Natural killer cell treated with Interleukin-12 subunit alpha and Interleukin-12 subunit beta and Interleukin-15 and Interleukin-18, amount 100 ng/mL, for 72 hours (primary cell): ENCODE measurements at places on chromosomes 1 and 21.

GRCh38 chr1:202501281-202501680 is 152.8 kb downstream of the PPP1R12B start:
- DNase-seq: no peak

DNA sequence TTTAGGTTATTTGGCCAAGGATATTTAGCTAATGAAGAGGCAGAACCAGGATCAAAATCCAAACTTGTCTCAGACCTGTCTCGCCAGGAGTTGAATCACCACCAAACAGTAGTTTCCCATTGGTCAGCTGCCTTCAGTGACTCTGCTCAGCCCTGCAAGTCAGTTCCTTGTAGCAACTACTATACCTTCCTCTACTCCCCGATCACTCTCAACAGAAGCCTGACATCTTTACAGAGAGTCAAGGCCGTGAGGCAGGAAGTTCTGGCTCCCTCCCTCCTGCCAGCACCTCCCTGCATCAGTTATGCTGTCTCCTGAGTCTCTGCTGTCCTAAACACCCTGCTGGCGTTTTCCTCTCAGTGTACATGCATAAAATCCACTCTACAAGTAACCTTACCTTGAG is 13.2 kb downstream of the PSMD4 start:
- DNase-seq: no peak

DNA sequence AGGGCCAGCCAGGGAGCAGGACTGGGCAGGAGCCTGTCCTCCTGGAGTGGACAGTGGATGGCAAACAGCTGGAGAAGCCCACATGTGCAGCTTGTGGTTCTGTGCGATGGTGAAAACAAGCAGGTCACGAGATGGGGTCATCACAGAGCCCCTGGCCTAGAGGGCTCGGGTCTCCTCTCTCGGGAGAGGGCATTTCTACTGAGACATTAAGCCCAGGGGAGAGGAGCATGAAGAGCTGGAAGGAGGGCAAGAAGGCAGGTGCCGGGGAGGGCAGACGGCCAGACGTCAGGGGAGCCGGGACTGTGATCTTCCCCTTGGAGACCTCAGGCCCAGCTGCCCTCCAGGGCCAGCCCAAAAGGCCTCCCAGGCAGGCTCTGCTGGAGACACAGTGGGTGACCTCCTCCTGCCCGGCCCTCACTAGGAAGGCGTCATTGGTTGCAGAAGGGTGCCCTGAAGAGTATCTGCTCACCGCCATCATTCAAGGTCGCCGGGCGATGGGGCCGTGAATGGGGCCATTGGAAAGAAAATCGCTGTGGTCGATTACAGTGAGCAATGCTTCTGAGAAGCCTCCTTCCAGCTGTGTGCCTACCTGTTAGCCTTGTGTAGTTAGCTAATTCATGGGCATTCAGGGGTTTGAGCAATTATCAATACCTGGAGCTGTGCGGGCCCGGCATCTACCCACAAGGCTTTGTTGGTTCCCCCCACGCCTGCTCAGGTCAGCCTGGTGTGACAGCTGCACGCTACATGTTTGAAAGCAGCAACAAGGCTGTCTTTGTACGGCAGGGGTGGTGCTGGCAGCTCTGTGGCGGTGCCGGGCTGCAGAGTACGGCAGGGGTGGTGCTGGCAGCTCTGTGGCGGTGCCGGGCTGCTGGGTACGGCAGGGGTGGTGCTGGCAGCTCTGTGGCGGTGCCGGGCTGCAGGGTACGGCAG is 72.3 kb upstream of the ACTRT2 start:
- DNase-seq: peak; percentile 54

DNA sequence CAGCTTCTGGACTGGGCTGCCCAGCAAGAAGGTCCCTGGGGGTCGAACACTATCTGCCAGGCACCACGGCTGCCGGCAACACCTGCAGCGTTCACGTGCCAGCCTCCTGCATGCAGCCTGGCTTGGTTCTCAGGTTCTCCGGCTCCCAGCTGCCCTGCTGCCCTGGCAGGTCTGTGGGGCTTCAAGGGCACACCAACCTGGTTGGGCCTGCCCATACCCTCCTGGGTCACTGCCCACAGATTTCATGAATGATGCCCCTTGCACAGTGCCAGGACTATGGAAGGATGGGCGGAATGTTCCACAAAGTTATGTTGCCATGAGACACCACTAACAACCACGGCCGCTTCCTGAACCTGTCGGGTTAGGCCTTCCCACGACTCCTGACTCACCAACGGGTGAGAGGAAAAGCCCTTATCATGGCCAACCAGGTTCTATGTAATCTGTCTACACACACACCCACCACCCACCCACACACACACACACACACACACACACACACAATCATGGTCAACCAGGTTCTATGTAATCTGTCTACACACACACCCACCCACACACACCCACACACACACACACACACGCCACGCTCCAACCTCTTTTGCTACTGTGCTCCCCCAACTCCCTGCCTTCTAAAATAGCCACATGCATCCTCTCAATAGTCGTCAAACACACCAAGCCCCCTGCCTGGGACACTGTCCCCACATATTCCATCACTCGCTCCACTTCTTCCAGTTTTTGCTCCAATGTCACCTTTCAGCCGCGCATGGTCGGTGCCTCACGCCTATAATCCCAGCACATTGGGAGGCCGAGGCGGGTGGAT is 32.2 kb downstream of the HSPG2 start:
- DNase-seq: no peak

DNA sequence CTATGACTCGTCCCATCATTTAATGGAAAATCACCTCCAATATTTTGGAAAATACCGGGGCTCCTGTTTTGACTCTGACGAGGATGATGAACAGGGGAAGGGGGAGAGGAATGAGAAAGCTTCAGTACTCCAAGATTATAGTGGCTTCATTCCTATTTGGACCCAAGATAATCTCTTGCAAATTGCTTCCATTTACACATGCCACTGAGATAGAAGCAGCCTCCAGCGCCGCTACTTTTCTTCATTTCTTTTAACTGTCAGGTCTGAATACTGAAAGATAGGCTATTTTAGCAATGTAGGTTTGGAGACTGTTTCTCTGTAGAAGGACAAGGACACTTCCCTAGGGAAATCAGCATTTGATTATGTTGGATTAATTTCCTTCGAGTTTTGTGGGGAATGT is 565 bp upstream of the GRIK1 start:
- DNase-seq: no peak
